Stimulated activated CD4-positive, alpha-beta T cell treated with anti-CD3 and anti-CD28 coated beads, Interleukin-2, amount 100 ng/mL, for 4 hours (primary cell): ENCODE measurements at places on chromosomes 16 and 17.
A peak's percentile ranks its signal among the peaks of the same experiment; 100 is the strongest.

- no peak for DNase-seq
These were observed 171.9 kb downstream of the IRX5 start for GRCh38 chr16:55102531-55102930.

GRCh38 chr17:48719642-48720265 lies 2.6 kb downstream of the PRAC1 start:
- DNase-seq: no peak

DNA sequence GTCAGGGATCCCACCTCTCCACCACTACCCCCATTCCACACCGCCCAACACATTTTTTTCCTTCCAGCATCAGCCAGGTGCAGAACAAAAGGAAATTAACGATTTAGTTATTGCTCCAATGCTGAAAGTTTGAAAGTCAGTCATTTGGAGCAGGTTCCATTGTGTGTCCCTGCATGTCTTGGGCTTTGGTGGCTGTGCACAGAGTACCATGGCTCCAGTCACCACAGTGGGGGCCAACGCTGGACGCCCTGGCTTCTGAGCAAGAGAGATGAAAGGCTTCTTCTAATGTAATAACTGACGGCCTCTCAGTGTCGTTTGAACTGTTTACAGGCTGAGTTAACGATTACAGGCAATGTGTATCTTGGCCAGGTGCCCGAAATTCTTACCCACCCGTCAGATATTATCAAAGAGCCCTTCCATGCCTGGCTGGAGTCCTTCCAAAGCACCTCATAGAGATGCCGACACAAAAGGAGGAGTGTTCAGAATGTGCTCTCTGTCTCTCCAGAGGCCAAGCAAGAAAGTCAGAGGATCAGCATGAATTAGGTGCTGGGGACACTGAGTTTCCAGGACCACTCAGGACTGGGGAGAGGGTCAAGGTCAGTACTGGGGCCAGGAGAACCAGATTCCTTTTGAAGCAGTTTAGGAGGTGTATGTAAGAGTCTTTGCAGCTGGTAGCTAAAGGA lies 25.9 kb downstream of the RNF43 start:
- DNase-seq: no peak

GRCh38 chr16:85326794-85327181 lies 214.5 kb upstream of the CIBAR2 start:
- no peak for DNase-seq

- DNase-seq: no peak
These were observed 957 bp downstream of the VPS25 start for GRCh38 chr17:42774066-42774745.

- DNase-seq: peak; percentile 46
These were observed 14.4 kb downstream of the NDUFAF8 start for GRCh38 chr17:81253358-81254131.

DNA sequence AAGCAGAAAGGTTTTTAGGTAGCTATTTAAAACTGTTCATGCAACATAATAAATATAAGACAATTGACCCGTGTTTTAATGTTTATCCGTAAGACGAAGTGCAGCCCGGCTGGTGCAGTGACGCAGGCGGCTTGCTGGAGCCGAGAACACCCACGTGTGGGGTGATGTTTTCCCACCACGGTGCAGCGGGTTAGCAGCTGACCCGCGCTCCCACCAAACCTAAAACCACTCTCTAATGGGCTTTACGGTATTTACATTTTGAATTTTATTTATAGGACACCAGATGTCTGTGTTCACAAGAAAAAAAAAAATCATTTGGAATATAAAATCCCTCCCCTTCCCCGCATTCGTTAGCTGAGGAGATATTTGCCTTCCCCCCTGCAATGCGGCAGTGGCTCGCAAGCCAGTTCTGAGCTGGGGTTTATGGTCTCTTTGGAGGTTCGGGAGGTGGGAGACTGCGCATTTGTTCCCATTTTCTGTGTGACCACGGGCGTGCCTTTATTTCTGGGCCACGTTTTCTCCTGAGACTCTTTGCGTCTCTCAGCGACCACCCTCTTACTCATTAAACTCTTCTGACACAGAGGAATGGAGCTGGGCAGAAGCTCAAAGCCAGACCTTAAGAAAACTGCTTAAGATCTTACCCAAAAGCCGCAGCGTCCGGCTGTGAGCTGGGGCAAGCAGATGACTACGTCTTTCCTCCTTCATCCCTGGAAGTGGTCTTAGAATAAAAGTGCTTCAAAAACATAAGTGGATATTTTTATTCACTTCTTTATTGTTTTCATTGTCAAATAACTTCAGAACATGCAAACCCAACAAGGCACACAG lies 301.1 kb downstream of the IRF8 start:
- DNase-seq: no peak

DNA sequence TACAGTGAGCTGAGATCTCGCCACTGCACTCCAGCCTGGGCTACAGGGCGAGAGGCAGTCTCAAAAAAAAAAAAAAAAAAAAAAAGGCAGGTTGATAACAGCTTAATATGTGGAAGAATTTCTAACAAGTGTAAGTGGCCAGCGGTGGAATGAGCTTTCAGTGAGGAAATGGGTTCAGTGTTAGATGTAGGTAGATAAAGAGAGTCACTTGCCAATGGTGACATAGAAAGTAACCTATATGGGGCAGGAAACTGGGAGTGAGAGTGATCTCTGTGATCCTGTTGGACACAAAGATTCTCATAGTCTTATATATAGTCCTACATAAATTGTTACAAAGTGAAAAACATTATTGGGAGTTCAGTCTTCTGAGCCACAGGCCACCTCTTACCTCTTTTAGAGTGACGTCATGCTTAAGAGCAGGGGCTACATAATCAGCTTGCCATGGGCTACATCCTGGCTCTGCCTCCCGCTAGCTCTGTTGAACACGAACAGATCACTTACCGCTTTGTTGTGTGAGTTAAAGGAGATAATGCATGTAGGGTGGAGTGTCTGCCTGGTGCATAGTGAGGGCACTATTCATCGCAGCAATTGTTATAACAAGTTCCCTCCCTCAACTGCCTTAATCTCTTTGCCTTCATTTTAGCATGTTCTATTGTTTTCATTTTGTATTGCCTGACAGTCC lies 110.2 kb upstream of the ELAC2 start:
- DNase-seq: no peak

DNA sequence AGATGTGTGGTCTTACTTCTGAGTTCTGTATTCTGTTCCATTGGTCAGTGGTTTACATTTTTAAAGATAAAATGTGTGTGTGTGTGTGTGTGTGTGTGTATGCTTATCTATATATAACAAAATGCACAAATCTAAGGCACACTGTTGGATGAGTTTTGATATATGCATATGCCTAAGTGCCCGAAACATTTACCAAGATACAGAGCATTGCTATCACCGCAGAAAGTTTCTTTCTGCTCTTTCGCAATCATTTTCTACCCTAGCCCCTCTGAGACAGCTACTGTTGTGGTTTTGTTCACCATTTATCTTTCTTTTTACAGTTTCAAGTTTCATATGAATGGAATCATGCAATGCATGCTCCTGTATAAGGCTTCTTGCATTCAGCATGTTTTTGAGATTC lies 97.0 kb downstream of the MRTFB start:
- no peak for DNase-seq

- DNase-seq: no peak
These were observed 176.6 kb upstream of the SDK2 start for GRCh38 chr17:73820686-73821448.

GRCh38 chr16:28187595-28188004 lies 24.2 kb downstream of the XPO6 start:
- no peak for DNase-seq

GRCh38 chr16:70749681-70750601 lies 51.0 kb downstream of the VAC14 start:
- no peak for DNase-seq

DNA sequence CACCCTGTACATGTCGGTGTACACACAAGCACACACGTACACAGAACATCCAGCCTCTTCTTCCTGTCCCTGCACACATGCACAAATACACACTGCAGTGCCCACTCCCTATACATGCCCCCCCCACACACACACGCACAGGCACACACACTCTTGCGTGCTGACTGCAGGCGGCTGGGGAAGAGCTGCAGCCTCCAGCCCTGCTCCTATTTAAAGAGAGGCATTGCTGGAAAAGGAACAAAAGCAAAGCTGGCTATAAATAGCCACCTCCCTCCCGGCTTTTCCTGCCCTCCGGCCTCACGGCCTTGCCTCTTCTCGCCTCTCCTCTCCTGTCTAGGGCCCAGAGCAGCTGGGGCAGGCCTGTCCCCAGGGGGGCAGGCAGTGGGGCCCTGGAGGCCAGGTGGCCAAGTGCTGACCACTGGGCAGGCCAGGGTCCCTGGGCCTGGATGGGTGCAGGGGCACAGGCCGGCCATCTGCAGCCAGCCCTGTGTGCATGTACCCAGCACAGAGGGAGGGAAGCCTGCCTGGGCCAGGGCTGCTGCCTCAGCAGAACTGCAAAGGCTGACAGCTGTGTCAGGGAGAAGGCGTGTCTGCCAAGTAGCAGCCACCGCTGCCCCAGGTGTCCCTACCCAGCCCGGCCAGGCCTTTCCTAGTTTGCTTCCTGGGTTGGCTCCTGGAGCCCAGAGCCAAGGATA lies 25.4 kb downstream of the RTN4RL1 start:
- DNase-seq: no peak

DNA sequence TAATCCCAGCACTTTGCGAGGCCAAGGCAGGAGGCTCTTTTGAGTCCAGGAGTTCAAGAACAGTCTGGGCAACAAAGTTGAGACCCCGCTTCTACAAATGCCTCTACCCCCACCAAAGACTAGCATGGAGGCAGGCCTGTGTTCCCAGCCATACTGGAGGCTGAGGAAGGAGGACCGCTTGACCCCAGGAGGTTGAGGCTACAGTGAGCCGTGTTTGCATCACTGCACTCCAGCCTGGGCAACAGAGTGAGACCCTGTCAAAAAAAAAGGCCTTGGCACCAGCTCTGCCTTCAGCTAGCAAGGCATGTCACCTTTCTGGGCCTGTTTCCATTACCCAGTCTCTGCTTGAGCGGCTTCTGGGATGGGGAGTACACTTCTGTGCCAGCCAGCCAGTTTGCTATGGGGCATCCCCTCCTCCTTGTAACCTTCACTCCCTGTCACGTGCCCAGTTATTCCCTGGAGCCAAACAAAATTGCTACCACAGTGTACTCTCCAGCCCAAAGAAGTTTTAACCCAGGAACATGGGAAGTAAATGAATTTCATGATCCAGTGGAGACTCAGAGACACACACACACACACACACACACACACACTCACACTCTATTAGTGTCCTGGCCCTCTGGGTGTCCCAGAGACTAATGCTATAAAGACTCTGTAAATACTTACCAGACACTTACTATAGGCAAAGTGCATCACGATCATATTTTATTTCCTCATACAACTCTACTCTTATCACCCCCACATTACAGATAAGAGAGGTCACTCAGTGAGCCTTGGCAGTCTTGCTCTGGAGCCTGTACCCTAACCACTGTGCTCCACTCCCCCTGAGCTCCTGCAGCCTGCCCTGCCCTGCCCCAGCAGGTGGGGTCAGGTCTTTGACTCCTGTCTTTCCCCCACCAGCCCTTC lies 2.5 kb downstream of the CISD3 start:
- no peak for DNase-seq

- DNase-seq: no peak
These were observed 42.2 kb upstream of the INTS2 start for GRCh38 chr17:61970030-61970429.

- DNase-seq: no peak
These were observed 40.7 kb downstream of the ACTG1 start for GRCh38 chr17:81471818-81472456.

DNA sequence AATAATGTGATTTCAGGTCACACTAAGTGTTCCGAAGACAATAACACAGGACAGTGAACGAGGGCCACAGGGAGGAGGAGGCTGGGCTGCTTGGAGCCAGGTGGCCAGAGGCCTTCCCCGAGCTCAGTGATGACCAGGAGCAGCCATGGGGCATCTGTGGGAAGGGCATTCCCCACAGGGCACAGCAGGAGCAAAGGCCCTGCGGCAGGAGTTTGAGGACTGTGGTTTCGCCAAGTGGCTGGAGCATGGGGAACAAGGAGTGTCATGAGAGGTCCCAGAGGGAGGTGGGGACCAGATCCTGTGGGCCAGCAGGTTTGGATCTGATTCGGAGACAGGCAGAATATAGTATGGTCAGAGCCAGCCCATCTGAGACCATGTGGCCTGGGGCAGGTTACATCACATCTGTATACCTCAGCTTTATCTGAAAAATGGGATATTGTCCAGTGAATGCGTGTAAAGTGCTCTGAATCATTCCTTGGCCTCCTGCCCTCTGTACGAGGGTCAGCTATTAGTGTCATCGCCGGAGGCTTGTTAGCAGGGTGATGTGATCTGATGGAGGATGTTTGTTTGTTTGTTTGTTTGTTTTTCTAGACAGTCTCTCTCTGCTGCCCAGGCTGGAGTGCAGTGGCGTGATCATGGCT lies 176.8 kb downstream of the KATNIP start:
- no peak for DNase-seq

GRCh38 chr17:38870259-38871165 lies 654 bp downstream of the LASP1 start:
- DNase-seq: peak; percentile 53

GRCh38 chr17:68861602-68862001 lies 93.6 kb downstream of the ABCA8 start:
- DNase-seq: no peak

GRCh38 chr17:43945074-43945829 lies 3.0 kb upstream of the PPY start:
- no peak for DNase-seq

GRCh38 chr17:80449194-80449929 lies 27.0 kb downstream of the NPTX1 start:
- DNase-seq: no peak

GRCh38 chr16:89651584-89651983 lies 5.9 kb downstream of the CHMP1A start:
- no peak for DNase-seq

- no peak for DNase-seq
These were observed 26.3 kb upstream of the ABCA3 start for GRCh38 chr16:2366660-2367309.

DNA sequence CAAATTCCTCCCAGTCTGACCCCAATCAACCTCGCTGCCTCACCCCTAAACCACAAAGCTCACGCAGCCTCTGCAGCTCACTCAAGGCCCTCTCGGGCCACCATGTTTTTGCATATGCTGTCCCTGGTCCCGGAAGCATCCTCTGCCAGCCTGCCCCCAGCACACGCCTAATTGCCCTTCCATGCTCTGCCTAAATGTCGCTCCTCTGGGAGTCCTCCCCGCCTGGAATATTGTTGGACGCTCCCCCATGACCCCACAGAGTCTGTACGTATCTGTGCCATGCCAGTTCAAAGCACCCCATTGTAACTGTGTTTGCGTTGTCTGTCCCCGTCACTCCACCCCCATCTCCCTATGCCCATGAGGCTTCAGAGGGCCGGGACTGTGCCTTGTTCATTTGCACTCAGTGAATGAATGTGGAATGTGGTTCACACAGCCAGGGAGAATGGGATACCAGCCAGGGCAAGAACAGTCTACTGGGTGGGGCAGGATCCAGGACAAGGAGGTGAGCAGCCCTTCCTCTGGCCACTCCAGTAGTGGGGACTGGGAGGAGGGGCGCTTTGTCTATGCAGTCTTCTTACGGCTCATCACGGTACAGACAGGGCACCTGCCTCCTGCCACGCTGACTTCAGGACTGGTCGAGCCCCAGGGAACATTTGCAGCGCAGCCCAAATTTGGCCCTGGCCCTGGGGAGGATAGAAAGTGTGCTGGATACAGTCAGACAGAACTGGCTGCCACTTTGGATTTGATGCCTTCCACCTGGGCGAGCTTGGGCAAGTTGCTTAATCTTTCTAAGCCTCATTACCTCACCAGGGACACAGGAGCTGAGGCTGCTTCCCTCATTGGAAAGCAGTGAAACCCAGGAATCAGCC lies 48.5 kb downstream of the NOS2 start:
- no peak for DNase-seq

GRCh38 chr16:82915139-82915824 lies 288.5 kb downstream of the CDH13 start:
- DNase-seq: no peak

- DNase-seq: no peak
These were observed 238.1 kb upstream of the MAF start for GRCh38 chr16:79838496-79839259.
